ENCODE measurements at places on chromosomes 1 and 21.

GRCh38 chr1:48177257-48177656 is 45.3 kb upstream of the SLC5A9 start:
- DNase-seq = no peak

- no peak for DNase-seq
Observed at GRCh38 chr21:45719177-45719802, 75.8 kb downstream of the PCBP3 start.

DNA sequence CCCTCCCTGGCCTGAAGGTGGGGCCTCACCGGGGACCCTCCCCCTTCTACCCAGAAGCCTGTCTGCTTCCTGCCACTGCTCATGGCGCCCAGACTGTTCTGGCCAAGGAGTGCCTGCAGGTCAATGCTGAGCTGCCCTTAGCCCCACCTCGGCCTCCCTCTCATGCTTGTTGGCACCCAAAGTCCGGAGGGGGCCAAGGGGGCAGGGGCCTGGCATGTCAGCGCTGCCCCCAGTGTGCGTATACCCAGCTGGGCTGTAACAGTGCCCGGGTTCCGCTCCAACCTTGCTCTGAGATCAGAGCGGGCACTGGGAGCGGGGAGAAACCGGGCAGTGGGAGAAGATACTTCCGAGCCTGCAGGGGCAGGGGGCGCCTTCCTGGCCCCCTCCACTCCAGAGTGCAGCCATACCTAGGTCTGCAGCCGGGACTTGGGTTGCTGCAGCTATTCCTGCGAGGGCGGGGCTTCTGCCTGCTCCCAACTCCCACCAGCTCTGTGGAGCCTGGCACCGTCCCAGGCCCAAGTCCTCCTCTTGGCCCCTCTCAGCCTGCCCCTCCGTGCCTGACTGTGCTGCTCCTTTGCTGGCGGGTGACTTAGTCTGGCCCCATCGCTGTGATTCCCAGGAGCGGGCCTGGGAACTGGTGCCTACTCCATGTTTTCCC is 21.4 kb upstream of the TGFB2 start:
- DNase-seq = no peak

DNA sequence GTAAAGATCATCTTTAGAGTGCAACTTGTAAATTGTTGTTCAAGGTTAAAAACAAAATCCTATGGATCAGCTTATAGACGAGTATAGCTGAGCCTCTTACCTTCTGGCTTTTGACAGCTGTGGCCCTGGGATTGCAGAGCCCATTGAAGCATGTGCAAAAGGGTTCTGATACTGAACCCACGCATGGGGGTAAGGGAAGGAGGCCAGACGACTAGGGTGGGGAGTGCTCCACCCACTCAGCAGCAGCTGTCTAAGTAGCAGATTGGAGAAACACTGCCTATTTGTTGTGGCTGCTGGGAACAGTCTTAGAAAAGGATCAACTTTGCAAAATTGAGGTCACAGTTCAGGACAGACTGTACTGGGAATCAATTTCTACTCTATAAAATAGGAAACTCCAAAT is 16.1 kb downstream of the CD101 start:
- DNase-seq = no peak

- no peak for DNase-seq
Observed at GRCh38 chr1:167273027-167273800, 52.5 kb downstream of the POU2F1 start.

- no peak for DNase-seq
Observed at GRCh38 chr1:71377886-71378285, 297.1 kb upstream of the ZRANB2 start.

DNA sequence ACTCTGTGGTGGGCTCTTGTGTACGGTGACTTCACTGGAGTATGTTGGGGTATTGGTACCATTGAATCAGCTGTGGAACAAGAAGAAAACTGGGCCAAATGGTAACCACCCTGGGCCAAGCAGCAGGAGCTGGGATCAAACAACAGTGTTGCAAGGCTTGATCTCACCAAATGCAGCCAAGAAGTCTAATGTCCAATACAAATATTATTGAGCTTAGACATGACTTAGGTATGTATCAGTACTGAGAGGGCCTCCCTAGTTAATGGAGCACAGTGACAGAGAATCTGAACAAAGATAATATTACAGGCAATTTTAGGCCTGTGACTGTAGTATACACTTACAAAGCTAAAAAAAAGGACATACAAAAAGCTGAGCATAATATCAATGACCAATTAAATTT is 604.8 kb downstream of the PLA2G4A start:
- DNase-seq = no peak

Measured in stimulated activated naive CD4-positive, alpha-beta T cell (primary cell).